ENCODE measurements at places on chromosomes 2 and 18.
A peak's percentile ranks its signal among the peaks of the same experiment; 100 is the strongest.

- no peak for DNase-seq
Measured at GRCh38 chr2:166959556-166959955, 71.3 kb downstream of the XIRP2 start.

DNA sequence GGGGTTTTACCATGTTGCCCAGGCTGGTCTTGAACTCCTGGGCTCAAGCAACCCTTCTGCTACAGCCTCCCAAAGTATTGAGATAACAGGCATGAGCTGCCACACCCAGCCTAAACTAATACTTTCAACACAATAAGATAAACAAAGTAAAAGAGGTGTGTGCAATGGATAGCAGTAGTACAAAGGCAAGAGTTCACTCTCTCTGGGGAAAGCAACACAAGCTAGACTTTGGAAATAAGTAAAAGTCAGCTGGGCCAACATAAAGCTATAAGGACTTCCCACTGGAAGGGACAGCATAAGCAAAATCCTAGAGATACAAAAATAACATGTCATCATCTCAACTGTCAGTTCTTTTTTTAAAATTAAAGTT is 5.2 kb upstream of the NOSTRIN start:
- no peak for DNase-seq

- no peak for DNase-seq
Measured at GRCh38 chr2:145744541-145745386, 1224.8 kb upstream of the ZEB2 start.

DNA sequence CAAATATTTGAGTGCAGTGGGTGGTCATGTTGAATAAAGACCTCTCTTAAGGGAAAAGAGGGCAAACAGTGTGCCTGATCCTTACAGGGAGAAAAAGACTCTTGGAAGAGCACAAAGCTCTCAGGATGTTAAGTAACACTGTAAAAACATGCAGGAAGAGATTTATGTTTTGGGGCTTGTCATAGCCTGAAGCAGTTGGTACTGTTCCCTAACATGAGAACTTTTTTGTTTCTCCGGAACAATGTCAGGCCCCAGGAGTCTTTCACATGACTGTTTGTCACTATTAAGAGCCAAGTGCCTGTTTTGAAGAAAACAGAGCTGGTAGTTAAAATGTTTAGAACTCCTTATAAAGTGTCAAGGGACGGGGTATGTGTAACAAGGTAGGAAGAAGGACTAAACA is 83.7 kb upstream of the B3GNT2 start:
- DNase-seq: no peak

DNA sequence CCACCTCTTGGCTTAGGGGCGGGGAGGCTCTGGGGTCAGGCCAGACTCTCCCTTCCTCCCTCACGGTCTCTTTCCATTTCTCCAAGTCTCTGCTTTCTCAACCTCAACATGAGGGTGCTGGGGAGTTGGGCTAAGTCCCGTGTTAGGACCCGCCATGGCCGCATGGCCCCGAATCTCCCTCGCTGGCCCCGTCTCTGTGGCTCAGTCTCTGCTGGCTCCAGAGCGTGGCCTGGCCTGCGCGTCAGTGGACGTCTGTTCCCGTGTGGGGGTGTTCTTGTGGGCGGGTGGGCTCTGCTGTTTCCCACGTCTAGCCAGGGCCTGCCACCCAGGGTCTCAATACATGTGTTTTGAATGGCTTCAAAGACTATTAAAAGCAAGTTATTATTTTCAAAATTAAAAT is 12.4 kb downstream of the ALLC start:
- no peak for DNase-seq

DNA sequence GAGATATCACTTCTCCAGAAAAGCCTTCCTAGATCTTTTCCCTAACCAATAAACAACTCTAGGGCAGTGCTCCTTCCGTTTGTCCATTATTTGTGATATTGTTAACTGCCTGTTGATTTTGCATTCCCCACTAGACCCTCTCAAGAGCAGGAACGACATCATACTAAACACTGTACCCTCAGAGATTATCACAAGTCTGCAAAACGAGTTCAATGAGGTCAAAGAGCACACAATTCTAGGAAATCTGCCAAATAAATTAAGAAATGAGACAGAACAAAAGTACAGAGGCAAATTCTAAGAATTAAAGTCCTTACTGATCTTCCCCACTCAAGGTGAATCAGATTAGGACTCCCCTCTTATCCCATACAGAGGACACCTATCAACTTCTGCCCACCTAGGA is 7.6 kb downstream of the RTTN start:
- DNase-seq: no peak

- no peak for DNase-seq
Measured at GRCh38 chr2:17258861-17259260, 259.4 kb downstream of the RAD51AP2 start.

DNA sequence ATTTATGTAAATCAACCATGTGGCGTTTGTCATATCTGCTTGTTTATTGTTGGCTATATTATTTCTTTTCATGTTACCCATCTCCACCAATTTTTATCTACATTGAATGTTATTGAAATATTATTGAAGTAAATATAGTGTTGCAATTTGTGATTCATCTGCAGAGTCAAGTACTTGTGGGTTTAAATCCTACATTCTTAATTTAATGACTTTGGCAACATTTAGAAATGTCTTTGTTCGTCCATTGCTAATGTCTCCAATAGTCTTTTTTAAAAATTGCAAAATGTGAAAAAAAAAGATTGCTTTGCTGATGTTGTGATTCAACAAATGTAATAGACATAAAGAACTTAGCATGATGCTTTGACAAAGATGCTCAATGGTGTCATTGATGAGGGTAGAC is 1572.8 kb upstream of the PIK3C3 start:
- no peak for DNase-seq

DNA sequence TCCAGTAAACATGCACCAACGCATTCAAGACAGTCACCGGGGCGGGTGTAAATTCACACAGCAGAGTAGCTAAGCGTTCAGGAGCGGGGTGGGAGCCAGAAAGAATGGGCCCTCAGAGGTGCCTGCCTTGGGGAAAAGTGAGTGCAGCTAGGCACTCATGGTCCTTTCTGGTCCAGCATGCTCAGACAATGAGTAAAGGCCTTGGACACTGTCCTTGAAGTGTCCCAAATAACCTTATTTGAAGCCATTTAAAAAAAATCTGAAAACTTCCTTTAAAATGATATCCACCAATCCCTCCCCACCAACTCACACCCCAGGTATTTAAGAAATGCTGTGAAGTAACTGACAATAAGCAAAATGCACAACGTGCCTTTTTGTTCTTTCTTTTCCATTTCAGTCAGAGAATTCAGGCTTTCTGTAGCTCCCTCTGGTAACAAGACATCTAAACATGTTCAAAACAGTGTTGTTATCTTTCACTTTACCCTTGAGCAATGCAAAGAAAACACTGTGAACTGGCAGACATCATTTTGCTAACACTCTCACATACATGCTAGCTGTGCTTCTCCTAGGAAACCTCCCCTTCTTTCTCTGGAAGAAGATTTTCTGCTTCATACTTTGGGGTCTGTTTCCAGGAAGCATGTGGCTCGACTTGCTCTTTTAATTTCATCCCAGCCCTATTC is 445.1 kb upstream of the SPRED2 start:
- no peak for DNase-seq

DNA sequence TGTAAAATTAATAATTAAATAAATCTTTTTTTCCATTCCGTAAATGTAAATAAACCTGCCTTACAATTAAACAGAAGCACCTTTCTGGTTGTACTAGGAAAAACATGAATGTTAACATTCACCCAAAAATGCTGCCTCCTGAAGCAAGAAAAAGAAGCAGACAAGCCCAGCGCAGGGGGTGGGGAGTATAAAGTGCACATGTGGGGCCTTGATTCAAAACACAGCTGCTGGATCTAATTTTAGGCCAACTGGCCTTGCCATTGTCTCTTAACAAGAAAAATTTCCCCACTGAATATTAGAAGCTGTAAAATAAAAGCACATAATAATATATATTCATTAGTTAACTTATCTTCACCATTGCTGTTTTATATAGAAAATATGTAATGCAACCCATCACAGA is 28.3 kb downstream of the TCF4 start:
- DNase-seq: no peak

DNA sequence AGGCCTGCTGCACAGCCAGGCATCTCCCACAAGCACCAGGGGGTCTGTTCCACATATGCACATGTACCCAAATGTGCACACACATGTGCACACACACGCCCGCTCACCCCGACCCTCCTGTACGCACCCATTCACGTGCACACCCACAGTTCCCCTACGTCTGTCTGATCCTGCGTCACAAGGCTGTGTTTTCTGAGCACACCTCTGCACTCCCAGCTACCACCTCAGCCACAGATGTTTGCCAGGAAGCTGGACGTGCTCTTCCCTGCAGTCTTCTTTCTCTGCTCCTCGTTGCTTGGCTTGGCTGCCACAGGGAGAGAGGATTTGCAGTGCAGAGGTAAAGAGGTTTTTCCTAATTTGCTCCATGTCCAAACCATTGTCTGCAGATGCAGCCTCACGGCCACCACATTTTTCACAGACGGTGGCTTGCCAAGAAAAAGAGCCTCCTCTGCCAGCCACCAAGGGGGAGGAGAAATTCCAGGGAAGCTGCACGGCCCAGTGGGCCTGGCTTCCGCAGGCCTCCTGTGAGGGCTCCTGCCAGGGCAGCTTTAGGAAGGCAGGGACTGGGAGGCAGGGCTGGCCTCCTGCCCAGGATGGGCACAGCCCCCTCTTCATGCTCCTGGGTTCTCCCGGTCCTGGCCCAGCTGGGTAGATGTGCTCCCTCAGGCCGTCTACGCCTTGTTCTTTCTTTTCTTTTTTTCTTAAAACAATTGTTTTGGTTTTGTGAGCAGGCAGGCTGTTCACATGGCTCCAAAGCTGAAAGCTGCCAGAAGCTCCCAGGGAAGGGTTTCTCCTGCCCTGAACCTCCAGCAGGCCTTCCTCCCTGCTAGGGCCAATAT is 29.3 kb upstream of the HS6ST1 start:
- DNase-seq: no peak

GRCh38 chr2:20533993-20534622 is 87.2 kb downstream of the RHOB start:
- peak; percentile 36 for DNase-seq

GRCh38 chr2:9318461-9319337 is 104.6 kb downstream of the ITGB1BP1 start:
- peak; percentile 8 for DNase-seq

DNA sequence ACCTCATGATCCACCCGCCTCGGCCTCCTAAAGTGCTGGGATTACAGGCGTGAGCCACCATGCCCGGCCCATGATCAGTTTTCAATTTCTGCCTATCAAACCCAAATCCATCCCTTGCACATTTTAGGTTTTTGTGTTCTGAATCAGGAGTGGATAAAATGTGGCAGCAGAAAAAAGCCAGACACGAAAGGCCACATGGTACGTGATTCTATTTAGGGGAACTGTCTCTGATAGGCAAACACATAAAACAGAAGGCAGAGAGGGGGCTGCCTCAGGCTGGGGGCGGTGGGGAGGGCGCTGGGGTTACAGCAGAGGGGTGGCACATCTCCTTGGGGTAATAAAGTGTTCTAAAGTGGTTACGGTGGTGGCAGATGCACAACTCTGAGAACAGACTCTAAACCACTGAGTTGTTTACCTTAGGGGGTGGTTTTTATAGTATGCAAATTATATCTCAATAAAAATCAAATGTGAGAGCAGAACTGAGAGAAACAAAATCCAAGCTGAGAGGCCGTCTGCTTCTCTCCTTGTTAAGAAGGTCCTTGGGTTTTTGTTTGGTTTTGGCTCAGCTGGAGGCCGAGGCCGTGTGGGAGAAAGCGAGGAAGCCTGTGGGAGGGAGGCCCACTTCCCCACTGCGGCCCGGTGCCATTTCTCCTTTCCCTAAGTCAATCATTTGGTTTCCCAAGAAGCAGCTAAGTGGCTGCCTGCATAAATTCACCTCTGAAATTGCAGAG is 78.0 kb downstream of the SOWAHC start:
- no peak for DNase-seq

GRCh38 chr18:75880266-75880665 is 452.8 kb upstream of the SMIM21 start:
- no peak for DNase-seq
